NCI-H1930 (cell line): ENCODE measurements at places on chromosomes 1 and 21.
A peak's percentile ranks its signal among the peaks of the same experiment; 100 is the strongest.

DNA sequence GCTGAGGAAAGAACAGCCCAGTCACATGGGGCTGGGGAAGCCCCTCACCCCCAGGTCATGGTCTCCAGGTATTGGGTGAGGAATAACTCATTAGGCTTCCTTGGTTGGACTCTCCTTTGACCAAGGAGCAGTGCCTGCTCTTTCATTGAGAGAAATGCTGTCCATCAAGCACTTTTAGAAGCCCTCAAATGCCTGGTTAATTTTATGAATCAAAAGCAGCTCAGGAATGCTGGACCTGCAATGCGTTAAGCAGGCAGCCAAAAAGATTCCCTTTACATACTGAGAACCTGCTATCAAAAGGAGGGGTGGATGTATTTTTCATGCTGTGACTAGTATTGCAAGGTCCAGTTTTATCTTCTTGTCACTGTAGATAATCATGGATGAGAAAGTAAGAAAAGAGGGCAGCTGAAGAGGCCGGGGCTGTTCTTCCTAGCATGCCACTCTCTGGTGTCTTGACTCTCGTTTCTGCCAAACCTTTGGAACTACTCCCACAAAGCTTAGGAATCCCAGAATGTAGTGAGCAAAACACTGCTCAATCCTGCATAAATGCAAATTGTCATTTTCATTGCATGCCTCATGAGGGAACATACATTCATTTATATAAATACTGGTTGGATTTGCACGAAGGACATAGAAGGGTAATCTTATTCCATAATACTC lies 2.1 kb upstream of the CD58 start:
- DNase-seq: no peak

- DNase-seq: no peak
These were observed 9.6 kb downstream of the P3H1 start for GRCh38 chr1:42756956-42757891.

GRCh38 chr1:196609370-196609737 lies 1.1 kb upstream of the KCNT2 start:
- DNase-seq: no peak

GRCh38 chr21:40566486-40566885 lies 280.5 kb downstream of the DSCAM start:
- no peak for DNase-seq

DNA sequence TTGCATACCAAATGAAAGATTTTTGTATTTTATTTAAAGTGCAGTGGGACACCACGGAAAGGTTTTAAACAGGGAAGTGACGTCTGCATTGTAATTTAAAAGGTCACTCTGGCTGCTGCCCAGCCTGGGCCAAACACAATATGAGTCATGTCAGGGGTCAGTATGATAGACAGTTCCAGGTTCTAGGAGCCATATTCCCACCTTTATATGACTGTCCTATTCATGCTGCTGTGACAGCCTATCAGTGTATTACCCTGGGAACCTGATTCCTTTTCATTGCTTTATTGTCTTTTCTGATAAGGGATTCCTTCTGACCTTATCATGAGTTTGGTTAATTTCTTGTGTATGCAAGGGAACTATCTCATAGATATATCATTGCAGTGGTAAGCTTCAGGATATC lies 5.3 kb downstream of the VANGL1 start:
- no peak for DNase-seq

GRCh38 chr1:202047977-202048376 lies 37.6 kb downstream of the ELF3 start:
- DNase-seq: no peak

- peak; percentile 10 for DNase-seq
These were observed 2.9 kb upstream of the PDZK1IP1 start for GRCh38 chr1:47192458-47193384.

DNA sequence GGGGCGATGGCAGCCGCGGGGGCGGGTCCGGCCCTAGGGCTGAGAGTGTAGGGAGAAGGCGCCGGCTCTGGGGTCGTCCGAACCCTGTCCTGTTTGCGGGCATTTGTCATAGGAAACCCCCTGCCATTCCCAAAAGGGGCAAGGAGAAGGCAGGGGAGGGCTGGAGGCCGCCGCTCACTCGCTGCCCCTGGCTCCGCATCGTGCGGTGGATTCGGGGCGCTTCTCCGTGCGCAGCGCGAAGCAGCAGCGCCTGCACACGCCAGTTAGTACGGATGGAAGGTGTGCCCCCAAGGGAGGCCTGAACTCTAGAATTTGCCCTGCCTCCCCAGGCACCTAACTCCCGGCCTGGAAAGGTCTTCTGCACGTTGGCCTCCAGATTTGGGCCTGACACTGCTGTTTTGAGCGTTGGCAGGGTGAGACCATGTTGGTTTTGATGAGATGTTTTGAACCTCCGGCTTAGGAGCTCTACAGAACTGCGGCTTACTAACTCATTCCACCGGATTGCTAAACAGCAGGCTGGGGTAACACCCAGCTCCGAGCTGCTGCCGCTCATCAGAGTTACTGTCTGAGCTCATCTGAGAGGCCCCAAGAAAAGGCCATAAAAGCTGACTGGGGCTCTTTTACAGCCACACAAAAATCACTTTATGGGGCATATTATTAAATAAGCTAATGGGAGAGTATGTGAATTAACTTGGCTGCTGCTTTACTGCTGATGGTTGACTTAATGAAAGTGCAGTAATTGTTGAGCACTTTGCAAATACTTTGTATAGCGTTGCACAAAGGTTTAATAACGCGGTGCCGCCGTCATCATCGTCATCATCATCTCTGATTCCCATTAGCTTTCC lies 987 bp downstream of the GPR137B start:
- no peak for DNase-seq

- DNase-seq: no peak
These were observed 9.4 kb downstream of the UBASH3A start for GRCh38 chr21:42413093-42413492.

- no peak for DNase-seq
These were observed 57.2 kb upstream of the LRRC8D start for GRCh38 chr1:89763649-89763986.

DNA sequence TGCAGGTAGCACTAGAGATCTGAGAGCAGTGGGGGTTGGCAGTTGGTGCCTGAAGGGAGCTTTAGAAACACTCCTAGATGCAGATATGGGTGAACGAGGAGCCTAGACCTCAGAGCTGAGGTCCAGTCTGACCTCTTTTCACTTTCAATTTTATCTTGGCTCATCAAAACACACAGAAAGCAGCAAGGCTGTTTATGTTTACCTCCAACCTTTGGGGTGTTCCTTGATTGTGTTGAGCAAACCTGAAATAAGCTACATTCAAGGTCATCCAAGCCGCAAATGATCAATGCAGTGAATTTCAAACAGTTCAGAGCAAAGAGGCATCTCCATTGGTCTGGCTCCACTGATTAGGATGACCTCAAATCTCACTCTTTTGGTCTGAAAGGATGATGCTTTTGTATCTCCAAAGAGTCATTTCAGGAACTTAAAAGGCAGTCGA lies 1.3 kb downstream of the LY9 start:
- DNase-seq: no peak

- no peak for DNase-seq
These were observed 65.7 kb upstream of the FCGR2A start for GRCh38 chr1:161439280-161440232.

DNA sequence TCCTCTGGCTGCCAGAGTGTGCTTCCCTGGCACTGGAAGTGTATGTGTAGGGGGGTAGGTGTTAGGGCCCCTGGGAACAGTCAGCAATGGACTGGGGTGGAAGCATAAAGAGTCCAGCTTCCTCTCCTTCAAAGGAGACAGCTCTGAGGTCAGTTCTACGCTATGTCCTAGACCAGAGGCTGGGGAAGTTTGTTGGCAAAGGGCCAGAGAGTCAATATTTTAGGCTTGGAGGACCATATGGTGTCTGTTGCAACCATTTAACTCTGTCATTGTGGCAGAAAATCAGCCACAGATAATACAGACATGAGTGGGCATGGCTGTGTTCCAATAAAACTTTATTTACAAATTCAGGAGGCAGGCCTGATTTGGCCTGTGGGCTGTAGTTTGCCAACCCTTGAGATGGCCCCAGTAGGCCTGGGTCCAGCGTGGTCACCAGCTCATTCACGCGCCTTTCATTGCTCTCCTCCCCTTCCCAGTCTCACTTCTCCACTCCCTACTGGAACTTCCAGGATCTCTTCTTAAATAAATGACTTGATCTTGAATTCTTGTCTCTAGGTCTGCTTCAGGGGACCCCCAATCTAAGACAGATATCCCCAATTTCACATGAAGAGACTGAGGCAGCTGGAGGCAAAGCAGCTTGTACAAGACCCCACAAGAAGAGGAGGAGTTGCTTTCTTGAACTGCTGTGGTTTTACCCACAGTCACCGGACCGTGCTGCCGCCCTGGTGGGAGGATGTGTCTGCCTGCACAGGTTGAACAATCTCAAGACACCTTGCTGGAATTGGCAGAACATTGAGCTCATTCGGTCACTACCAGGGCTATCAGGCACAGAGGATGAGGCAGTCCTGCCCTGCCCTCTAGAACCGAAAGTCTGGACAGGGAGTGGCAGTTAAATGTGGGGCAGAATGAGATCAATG lies 162.4 kb upstream of the POU3F1 start:
- no peak for DNase-seq

DNA sequence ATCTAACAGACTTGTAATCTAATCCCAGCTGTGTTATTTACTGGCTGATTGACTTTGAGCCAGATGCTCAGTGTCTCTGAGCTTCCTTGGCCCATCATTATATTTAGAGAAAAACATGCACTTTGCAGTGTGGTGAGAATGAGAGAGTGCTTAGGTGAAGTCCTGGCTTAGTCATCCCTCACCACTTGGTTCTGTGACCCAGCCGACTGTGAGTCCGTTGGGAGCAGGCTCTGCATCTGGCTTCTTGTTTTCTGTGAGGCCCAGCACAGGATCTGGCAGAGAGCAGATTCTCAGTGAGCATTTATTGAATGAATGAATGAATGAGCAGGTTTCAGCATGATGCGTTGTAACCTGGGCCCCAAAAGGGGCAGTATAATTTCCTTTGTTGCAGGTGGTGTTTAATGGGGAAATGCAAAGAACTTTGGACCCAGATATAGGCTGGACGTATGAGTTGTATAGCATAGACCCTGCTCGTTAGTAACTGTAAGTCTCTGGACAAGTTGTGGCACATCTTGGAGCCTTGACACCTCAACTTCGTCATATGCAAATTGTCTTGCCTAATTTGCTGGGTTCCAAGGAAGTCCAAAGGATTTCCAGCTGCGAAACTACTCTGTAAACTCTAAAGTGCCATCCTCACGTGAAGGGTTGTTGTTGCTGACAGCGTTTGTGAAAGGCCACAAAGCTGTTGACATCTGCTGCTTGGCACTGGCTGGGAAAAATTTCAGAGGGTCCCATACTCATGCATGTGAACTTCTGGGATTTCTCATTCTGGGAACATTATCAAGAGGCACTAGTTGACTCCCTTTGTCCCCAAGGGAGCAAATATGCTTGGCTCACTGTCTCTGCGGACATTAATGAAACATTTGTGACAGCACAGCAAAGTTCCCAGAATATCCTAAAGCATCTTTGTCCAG lies 138.8 kb upstream of the USP24 start:
- no peak for DNase-seq

GRCh38 chr1:170215072-170215885 lies 69.5 kb downstream of the NTMT2 start:
- DNase-seq: no peak

DNA sequence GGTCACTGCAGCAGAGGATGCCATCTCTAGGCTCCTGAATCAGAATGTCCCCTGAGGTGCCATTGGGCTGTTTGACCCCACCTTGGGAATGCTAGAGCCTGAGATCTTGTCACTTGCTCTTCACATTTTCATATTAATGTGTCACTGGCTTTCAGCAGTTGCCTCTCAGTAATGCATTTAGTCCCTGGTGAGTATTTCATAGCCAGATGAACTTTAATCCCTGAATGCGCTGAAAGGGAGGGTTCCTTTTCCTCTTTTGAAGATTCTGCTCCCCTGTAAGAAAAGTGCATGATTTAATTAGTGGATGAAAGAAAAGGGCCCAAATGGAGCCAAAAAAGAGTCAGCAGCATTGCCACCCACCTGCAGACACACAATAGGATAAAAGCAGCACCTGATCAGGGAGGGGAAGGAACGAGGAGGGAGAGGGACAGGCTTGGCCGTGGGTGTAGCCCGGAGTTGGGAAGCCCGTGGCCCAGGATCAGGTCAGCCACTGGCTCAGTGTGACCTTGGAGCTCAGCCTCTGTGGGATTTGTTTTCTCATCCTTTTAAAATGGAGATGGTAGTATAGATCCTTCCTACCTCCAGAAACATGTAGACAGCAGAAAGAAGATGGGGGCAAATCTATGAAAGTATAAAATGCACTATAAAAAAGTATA lies 31.1 kb downstream of the ROR1 start:
- DNase-seq: no peak

- no peak for DNase-seq
These were observed 239.5 kb downstream of the HMCN1 start for GRCh38 chr1:185973645-185974044.

- no peak for DNase-seq
These were observed 230.3 kb downstream of the GRIK3 start for GRCh38 chr1:36803868-36804570.

DNA sequence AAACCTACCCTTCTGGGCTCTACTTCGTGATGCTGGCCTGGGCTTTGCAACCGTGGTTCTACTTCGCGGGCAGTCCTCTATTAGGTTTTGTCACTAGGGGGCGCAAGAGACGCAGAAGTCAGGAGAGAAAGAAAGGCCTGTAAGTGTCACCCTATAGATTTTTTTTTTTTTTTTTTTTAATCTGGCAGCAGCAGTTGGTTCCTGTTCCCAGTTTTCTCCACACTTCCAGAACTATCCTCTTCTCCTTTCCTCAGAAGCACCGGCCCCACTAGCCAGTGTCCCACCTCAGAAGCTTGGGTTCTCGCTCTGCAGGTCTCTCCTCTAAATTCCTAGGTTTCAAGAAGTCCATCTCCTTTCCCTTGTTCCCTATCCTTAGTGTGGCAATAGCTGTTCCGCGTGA lies 9.1 kb upstream of the LCE2D start:
- DNase-seq: no peak

GRCh38 chr1:153933955-153934354 lies 11.2 kb upstream of the GATAD2B start:
- no peak for DNase-seq

GRCh38 chr1:231792634-231793033 lies 166.0 kb downstream of the DISC1 start:
- DNase-seq: no peak

DNA sequence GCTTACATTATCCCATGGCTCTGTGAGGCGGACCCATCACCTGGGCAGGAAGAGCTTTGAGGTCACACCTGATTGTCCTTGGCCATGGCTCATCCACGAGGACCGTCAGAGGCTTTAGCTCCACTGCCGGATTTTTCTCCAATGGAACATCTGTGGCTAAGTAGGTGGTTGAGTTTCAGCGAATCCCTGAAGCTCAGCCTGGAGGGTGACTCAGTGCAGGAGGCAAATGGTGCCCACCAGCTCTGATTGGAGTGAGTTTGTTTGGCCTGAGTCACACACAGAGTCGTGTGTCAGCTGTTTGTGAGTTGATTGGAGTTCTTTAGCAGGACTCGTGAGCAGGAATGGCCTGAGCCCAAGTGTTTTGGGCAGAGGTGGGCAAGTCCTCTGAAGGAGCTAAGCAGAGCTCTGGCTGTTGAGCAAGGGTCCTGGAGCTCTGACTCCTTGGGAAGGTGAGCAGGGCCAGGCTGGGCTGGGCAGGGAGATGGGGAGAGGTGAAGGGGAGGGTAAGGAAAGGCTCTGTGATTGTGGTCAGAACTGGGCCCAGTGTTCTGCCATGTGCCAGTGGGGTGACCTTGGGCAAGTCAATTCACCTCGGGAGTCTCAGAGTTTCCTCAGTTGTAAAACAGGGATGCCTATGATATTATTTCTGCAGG lies 2.0 kb downstream of the SLC6A17 start:
- DNase-seq: no peak

GRCh38 chr1:235441159-235441685 lies 63.0 kb downstream of the B3GALNT2 start:
- no peak for DNase-seq

- no peak for DNase-seq
These were observed 90.5 kb upstream of the TLR5 start for GRCh38 chr1:223233410-223234169.
